Colonic mucosa (tissue), 4 donors: ENCODE measurements at places on chromosomes 6 and 20.

- no peak for DNase-seq
Measured at GRCh38 chr6:160735523-160735922, 33.5 kb downstream of the PLG start.

- no peak for DNase-seq
Measured at GRCh38 chr6:113921299-113921904, 49.5 kb downstream of the HDAC2 start.

- DNase-seq, result no peak
Measured at GRCh38 chr6:135319819-135320218, 138.7 kb downstream of the MYB start.

DNA sequence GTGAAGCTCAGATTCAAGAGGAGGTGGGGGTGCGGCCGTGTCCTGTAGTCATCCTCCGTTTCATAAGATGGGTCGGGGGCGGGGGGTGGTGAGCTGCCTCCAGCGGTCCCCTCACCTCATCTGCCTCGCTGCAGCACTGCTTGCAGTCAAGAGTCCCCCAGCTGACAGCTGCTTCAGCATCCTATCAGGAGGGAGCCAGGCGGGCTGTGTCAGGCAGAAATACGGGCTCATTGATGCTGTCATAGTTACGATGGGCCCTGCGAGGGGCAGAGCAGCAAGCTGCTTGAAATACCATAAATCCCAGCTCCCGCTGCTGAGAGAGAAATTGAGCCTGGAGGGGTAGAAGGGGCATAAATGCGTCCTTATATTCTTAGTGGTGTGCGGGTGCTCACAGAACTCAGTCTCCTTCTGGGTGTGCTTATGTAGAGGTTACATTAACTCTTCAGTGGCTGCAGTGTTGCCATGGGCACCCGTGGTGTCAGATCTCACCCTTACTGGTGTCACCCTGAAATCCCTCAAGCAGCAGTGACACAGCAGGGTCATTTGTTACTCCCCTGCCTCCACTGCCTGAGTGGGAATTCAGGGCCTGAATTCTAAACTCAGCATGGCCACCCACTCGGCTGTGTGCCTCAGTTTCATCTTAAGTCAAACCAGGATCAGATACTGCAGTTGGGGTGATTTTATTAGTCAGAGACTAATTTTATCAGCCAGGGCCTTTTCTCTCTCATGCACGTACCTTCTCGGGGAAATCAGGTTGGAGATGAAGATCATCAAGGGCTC, 21.8 kb downstream of the CCDC167 start:
- DNase-seq, result no peak

- DNase-seq, result no peak
Measured at GRCh38 chr6:151317995-151318365, 73.4 kb downstream of the ZBTB2 start.

GRCh38 chr6:501891-502601, 110.5 kb downstream of the IRF4 start:
- no peak for DNase-seq

DNA sequence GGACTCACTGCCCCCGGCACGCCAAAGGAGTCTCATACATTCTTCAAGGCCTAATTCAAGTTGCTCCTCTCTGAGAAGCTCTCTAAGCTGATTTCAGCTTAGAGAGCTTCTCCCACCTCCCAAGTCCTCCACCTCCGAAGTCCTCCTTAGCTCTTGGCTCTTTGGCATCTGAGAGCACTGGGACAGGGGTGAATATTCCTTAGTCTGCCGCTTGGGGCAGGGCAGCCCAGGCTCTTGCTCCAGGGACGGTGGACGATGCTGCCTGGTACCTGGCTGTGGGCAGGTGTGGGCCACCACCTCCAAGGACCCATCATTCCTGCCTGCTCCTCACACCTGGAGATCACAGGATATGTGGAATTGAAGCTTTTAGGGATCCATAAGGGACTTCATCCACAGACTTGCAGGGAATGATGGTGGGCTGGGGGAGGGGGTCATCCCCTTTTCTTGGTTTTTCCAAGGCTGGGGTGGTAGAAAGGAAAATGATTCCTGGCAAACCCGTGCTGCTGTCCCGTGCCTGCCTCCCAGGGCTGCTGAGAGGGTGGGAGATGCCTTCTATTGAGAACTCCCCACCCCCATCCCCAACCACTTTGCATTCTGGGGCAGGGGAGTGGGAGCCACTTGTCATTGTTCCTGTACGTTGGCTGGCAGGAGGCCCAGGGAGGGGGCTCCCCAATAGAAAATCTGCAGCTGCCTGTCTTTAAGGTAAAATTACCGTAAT, 57.4 kb downstream of the ARHGAP40 start:
- no peak for DNase-seq

DNA sequence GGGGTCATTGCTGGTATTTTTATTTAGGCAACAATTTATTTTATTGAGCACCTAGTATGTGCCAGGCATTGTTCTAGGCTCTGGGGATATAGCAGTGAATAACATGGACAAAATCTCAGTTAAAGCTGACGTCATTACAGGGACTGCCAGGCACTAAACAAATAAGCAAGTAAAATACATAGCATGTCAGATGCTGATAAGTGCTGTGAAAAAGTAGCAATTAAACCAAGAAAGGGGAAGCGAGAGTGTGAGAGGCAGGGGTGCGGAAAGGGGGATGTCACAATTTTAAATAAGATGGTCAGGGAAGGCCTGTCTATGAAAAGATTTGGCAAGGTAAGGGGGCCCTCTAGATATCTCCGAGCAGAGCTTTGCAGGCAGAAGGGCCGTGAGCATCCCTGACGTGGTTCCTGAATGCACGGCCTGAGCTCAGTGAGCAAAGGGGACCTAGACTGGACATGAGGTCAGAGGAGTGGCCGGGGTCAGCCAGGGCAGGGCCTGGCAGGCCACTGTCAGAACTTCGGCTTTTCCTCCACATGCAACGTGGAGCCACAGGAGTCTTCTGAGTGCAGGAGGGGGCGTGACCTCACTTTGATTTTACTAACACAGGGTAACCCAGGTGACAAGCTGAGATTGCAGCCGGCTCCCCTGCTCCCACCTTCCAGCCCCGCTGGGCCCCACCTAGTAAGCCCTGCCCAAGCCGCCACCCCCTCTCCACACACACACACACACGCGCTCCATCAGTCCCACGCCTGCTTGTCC, 24.2 kb upstream of the SIRPA start:
- no peak for DNase-seq

- no peak for DNase-seq
Measured at GRCh38 chr6:141218583-141218982, 914.1 kb upstream of the GJE1 start.

DNA sequence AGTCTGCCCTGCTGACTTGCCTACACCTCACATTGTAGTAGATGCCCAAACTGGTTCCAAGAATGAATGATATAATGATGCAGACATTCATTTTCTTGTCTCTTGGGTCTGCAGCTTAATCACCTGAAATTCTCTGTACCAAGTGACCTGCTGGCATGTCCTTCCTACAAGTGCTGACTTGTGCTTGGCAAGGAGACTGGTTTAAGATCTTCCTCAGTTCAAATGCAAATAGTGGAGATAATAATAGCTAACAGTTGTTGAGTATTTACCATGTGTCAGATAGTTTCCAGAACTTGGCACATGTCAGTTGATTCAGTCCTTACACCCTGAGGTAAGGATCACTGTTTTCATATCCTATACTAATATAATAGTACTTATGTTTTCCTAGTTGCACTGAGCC, 223.4 kb downstream of the SLC24A3 start:
- DNase-seq, result no peak

- DNase-seq, result peak; percentile 60
Measured at GRCh38 chr6:168313431-168314011, 6.1 kb downstream of the DACT2 start.

DNA sequence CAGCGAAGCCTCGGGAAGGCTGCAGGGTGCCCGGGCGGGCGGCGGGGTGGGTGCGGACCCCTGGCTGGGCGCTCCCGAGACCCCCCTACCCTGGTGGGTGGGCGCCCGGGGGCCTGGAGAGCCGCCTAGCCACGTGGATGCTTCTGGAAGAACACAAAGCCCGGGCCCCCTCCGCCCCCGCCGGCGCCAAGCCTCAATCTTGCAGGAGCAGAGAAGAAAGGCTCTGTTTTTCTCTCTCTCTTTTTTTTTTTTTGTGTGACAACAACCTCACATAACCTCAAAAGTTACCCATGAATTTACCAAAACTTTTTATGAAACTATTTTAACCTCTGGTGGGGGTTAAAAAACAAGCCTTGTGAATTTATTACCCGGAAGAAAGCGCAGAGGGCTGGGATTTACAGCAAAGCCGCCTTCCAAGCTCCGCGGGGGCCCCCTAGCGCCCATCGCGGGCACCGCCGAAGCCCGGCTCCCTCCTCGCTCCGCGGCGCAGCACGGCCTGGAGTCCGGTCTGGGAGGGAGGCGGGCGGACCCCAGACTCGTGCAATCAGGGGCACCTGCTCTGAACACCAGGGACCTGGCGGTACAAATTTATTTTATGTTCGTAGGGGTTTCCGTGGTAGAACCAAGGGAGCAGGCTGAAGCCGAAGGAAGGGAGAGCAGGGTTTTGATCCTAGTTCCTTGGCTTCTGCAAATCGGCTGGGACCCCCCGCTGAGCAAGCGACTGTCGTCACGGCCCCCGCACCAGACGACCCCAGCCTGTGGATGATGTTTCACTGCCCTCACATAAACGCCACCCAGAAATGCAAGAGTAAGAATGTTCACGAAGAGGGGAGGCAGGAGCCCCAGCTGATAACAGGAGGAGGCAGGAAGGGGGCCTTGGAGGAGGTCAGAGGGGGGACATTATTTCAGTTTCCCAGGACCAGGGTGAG, 58.9 kb downstream of the ZNF831 start:
- peak; percentile 86 for DNase-seq

- no peak for DNase-seq
Measured at GRCh38 chr6:54586251-54586650, 260.3 kb upstream of the FAM83B start.

DNA sequence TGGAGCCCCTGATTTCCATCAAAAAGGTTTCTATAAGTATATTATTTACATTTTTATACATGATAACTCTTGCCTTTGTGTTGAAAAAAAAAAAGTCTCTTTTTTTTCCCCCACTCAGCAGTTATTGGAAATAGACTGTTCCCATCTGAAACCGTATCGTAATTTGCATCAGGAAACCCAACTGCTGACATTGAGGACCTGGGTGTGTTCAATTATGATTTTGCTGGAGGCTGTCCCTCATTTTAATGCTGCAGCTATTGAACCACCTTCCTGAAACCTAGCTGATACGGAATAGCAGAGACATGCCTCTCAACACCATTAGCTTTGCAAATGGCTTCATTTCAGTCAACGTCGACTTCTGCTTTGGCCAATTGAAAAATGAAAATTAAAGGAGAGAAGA, 98.9 kb downstream of the ZNF217 start:
- no peak for DNase-seq

DNA sequence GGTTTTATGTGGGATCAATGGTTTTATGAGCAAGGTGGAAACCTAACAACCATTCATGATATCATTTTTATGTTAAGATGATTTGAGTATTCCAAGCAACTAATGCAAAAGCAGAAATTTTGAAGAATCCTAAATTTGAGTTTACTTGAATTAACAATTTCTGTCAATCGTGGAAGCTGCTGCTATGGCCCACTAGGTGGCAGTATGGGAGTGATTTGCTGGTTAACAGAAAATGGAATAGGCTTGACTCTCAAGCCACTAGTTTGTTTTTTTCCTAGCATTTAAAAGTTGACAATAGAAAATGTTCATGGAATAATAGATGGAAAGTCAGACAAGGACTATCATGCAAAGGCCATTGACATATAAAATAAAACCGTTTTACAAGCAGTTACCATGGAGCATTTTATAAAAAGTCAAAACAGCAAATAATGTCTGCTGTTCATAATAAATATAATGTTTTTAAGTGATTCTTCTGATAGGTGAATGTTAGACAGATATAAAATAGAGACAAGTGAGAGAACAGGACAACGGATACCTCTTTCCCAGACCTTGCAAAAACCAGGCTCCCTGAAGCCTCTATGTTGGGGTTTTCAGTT, 43.0 kb upstream of the TMEM200A start:
- peak; percentile 52 for DNase-seq

DNA sequence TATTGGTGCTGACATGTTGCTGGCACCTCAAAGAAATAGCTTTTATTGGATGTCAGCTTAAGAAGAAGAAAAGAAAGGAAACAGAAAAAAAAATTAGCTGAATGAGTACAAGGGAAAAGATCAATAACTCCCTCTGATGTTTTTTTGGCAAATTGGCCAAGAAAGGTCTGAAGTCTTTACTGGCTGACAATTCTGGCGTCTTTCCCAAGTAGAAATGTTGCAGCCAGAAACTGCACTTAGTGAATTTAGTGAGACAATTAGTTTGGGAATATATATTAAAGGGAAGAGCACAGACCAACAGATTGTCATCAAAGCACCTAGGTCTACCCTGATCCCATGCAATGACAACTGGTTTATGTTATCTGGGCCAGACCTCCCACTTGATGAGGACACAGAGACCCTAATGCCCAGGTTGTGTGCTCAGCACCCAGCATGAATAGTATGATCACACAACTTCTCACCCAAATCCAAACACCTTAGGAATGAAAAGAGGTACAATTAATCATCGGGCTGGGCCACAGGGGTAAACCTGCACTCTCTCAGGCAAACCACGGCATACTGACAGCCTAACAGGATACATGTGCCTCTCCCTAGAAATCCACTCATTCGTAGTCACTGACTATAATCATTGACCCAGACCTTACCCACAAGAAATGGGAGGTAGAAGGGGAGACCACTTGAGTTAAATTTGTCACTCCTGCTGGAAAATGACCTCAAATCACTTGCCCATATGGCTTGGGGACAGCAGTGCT, 612.3 kb upstream of the ARID1B start:
- no peak for DNase-seq

DNA sequence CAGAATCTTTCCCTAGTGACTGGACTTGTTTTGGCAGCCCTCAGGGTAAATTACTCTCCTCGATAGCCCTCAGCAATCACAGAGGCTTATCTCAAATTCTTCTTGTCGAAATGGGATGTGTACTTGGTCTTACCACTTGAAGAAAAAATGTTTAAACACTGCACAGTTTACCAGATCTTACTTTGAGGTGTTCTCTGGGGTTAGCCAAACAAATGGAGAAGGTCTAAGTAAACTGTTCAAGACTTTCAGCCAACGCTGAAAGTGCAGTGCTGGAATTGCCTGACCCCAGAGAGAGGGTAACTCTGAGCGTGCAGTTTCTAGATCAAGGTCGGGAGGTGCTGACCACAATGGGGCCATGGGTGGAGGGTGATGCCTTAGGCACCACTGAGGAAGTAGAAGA, 39.2 kb downstream of the MYLIP start:
- no peak for DNase-seq

DNA sequence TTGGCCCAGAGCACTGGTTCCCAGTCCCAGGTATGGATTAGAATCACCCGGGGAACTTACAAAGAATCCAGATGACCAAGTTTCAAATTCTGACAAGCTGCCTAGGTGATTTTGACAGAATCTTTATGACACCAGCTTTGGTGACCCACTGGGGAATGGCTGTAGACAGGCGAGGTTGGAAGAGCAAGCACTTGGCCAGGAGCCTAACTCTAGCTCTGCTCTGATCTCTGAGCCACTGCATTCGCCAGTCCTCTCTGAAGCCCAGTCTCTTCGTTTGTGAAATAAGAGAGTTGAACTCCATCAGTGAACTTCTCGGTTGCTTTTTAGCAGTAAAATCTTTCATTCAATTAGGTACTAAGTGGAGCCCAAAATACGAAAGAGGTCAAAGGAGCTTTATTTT, 161.2 kb downstream of the VEGFA start:
- no peak for DNase-seq
